ENCODE measurements at places on chromosomes 2 and 18. TPM values are rescaled to one million over a fixed set of nuclear protein-coding genes. Genes with fewer than 3 reads are reported as not detected.

DNA sequence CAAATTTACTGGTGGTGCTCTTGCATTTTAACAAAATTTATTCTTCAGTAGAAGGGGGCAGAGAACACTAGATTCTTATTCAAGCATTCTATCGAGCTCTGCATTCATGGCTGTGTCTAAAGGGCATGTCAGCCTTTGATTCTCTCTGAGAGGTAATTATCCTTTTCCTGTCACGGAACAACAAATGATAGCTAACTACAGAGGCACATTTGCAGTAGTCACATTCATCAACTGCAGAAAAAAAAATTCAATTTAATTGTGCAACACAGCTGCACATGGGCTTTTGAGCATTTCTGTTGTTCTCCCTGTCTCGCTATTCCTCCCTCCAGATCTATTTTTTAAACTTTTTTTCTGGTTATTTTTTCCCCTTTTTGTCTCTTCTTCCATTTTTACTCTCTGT, 13.0 kb upstream of the DLX1 start:
- no peak for DNase-seq

GRCh38 chr2:224114428-224114827, 75.3 kb upstream of the SERPINE2 start:
- no peak for DNase-seq

- no peak for DNase-seq
Measured at GRCh38 chr2:127712999-127713398, 11.7 kb downstream of the SFT2D3 start.

DNA sequence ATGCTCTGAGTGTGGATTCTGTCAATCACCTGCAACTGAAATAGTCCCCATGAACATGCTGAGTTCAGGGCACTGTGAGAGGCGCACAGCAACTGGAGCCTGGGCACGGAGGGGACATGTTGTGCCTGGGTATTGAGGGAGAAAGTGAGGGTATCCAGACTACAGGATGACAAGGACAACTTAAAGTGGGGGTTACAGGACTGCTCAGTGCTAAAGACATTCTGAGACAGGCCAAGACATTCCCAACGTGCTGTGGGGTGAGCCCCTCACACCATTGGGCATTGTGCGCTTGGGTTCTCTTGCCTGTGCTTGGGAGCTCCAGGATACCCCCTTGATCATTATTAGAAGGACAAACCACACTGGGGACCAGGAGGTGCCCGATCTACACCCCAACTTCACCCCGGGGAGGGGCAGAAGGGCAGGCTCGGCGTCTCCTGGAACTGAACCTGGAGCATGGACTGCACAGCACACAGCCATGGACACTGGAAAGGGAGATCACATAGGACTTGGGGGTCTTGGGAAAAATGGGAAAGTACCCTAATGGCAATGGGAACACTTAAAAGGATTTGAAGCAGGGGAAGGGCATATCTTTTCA, 72.5 kb upstream of the HDAC4 start:
- DNase-seq = no peak

- no peak for DNase-seq
Measured at GRCh38 chr2:233857511-233858141, 3.3 kb upstream of the HJURP start.

DNA sequence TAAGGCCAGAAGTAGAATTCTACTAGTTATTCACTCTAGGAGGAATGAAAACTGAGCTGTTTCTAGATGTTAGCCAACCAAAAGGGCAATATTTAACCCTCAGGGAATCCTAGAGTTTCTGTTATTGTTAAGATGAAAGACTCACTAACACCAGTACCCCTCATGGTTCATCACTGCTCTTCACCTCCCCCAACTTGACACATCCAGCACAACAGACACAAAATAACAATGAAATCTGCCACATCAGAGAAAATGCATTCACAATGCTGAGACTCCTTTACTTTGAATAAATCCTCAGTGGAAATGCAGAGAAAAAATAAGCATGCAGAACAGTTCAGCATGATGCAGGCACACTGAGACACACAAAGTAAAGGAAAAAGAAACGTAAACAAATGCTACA, 111.3 kb downstream of the RIF1 start:
- DNase-seq = no peak

SPHKAP gene
- total RNA-seq = not detected

- DNase-seq = no peak
Measured at GRCh38 chr2:16050908-16051489, 110.6 kb downstream of the MYCN start.

- no peak for DNase-seq
Measured at GRCh38 chr2:126876631-126877030, 22.1 kb upstream of the TEX51 start.

HOXD4 gene
- 16.5 TPM for total RNA-seq

SMYD5 gene
- 16.9 TPM for total RNA-seq

DNA sequence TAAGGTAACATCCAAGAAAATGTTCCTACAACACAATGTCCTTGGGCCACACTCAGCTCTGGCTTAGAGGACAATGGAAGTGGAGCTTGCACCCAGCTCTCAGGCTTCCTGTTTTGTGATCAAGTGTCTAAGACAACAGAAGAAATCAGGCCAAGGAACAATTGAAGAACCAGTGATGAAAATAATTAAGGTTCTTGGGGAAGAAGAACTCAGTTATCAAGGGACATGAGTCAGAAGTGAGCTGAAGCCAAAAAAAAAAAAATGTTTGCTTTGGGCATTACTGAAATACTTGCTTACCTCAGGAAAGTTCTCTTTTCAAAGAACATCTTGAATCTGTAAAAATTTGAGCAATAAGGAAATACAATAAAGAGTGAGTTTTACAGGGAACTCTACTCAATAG, 299.0 kb downstream of the FBXO15 start:
- no peak for DNase-seq

GRCh38 chr2:231671270-231672050, 36.9 kb upstream of the PTMA start:
- DNase-seq = no peak

CD8A gene
- 1.1 TPM for total RNA-seq

All from uterus (tissue), 4 donors.